GM12878 (cell line): ENCODE measurements at places on chromosomes 1 and 21. TPM values are rescaled to one million over a fixed set of nuclear protein-coding genes. Genes with fewer than 3 reads are reported as not detected.

The ZBTB40 gene
- 14.0 and 14.4 TPM in 2 replicates for total RNA-seq

The S100A14 gene
- total RNA-seq: 0.53 and 0.54 TPM in 2 replicates

The GUCA2A gene
- not detected in 2 replicates for total RNA-seq

The CFHR1 gene
- not detected in 2 replicates for total RNA-seq

The OLIG2 gene
- not detected in 2 replicates for total RNA-seq

The LRRC38 gene
- not detected in 2 replicates for total RNA-seq

The HES3 gene
- not detected in 2 replicates for total RNA-seq

The KCNK1 gene
- total RNA-seq: 17.0 and 18.6 TPM in 2 replicates

The RHOU gene
- 0.08 TPM in 1 of 2 replicates, not detected in the other for total RNA-seq

The CYP4Z1 gene
- not detected in 2 replicates for total RNA-seq

DNA sequence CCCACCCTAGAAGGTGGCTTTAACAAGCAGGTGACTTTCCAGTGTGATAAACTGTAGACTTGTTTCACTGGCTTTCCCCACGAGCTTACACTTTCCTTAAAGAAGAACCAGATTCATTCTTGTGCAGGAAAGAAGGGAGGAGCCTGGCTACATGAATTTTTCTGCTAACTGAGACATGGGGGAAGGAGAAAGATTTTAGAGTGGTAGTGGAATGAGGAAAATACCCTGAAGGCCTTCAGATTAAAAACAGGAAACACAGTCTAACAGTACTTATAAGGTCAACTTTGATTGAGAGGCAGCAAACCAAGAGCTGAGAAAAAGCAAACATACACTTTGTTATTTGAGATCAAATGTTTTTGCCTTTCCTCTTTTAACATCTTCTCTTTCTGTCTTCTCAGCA lies 640.9 kb upstream of the PLXNA2 start:
- no peaks in the 10 kb centered on the region for H3K36me3 ChIP-seq
- no peaks in the 10 kb centered on the region for H3K27me3 ChIP-seq
- H3K4me1 ChIP-seq: no peaks in the 10 kb centered on the region
- no peak overlapping the region for H3K27ac ChIP-seq
- no peak for DNase-seq

- no peaks in the 10 kb centered on the region for H3K36me3 ChIP-seq
- H3K27ac ChIP-seq: no peak overlapping the region
- H3K4me1 ChIP-seq: no peaks in the 10 kb centered on the region
- DNase-seq: no peak
Observed at GRCh38 chr1:53705446-53706096, 33.4 kb downstream of the GLIS1 start.

DNA sequence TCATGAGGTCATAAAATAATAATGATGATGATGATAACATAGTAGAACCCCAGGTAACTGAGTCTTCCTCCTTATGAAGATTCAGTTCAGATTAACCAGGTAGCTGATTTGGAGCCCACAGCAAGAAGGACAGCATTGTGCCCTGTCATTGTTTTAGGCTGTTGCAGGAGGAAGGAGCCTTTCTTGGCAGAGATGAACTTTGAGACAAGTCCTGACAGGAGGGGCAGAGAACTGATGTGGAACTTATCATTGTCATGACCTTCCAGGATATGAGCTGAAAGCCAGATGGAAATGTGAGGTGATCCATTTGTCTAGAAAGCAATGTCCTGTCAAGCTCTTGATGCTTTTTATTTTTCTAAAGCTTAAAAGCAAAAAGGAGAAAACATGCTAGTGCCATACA lies 132.6 kb upstream of the COA6 start:
- no peak for DNase-seq
- H3K27me3 ChIP-seq: no peaks in the 10 kb centered on the region
- H3K27ac ChIP-seq: no peak overlapping the region
- no peak overlapping the region for H3K4me3 ChIP-seq
- no peaks in the 10 kb centered on the region for H3K36me3 ChIP-seq

- no peak overlapping the region for H3K27ac ChIP-seq
- no peaks in the 10 kb centered on the region for H3K27me3 ChIP-seq
- H3K4me3 ChIP-seq: no peak overlapping the region
- H3K36me3 ChIP-seq: peaks cover 1% of the 10 kb centered on the region
Observed at GRCh38 chr1:26537951-26538352, 8.4 kb downstream of the RPS6KA1 start.

- H3K4me1 ChIP-seq: peaks cover 11% of the 10 kb centered on the region
- peaks cover 4% of the 10 kb centered on the region; the same call in 1 of the 2 replicates for H3K27me3 ChIP-seq
- H3K36me3 ChIP-seq: no peaks in the 10 kb centered on the region
- no peak overlapping the region for H3K27ac ChIP-seq
Observed at GRCh38 chr1:36124404-36125128, 456 bp downstream of the COL8A2 start.

- no peaks in the 10 kb centered on the region for H3K4me1 ChIP-seq
- H3K27ac ChIP-seq: no peak overlapping the region
- H3K4me3 ChIP-seq: no peak overlapping the region
Observed at GRCh38 chr1:31723828-31724359, 20.1 kb upstream of the COL16A1 start.

- H3K4me1 ChIP-seq: no peaks in the 10 kb centered on the region
- no peaks in the 10 kb centered on the region for H3K27me3 ChIP-seq
- no peak overlapping the region for H3K4me3 ChIP-seq
Observed at GRCh38 chr1:117780687-117781475, 148.5 kb downstream of the GDAP2 start.

- no peaks in the 10 kb centered on the region for H3K4me1 ChIP-seq
- no peak overlapping the region for H3K4me3 ChIP-seq
- no peak overlapping the region for H3K27ac ChIP-seq
- H3K36me3 ChIP-seq: no peaks in the 10 kb centered on the region
Observed at GRCh38 chr1:21469581-21469980, 29.6 kb downstream of the NBPF3 start.

DNA sequence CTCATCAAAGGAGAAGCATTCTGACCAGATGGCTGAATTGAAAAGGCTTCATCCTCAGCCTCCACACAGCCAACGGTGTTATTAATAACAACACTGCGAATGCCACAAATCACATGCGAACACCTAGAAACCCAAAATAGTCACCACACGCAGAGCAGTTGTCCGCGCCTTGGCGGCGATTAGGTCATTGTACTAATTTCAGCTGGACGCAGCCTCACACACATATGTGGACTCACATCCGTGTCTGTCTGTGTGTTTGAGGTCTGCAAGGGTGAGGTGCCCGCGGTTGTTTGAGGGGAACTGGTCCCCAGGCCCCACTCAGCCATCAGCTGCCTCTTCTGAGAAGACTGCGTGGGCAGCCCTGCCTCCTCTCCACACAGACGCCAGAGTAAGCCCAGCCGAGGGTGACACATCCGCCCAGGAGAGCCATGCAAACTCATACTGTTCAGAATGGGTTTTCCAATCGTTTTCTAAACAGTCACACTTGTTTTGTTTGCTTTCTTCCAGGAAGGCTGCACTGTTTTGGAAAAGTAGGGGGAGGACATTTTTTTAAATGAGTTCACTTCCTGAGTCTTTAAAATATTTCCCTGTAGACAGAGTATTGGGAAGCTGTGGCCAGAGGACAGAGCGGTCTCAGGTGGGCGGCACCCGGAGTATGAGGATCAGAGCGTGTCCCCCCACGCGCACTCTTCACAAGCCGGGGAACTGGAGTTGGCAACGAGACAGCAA lies 53.4 kb downstream of the TOMM20 start:
- DNase-seq: peak; percentile 98
- peaks cover 69% of the 10 kb centered on the region for H3K4me1 ChIP-seq
- H3K27ac ChIP-seq: peak overlapping the region; percentile 99
- no peaks in the 10 kb centered on the region for H3K27me3 ChIP-seq

- H3K36me3 ChIP-seq: no peaks in the 10 kb centered on the region
- no peak overlapping the region for H3K27ac ChIP-seq
- peaks cover 26% of the 10 kb centered on the region for H3K4me1 ChIP-seq
- no peak for DNase-seq
- H3K4me3 ChIP-seq: no peak overlapping the region
- no peaks in the 10 kb centered on the region; the same call in 1 of the 2 replicates for H3K27me3 ChIP-seq
Observed at GRCh38 chr1:209653915-209654351, 1.7 kb upstream of the LAMB3 start.

DNA sequence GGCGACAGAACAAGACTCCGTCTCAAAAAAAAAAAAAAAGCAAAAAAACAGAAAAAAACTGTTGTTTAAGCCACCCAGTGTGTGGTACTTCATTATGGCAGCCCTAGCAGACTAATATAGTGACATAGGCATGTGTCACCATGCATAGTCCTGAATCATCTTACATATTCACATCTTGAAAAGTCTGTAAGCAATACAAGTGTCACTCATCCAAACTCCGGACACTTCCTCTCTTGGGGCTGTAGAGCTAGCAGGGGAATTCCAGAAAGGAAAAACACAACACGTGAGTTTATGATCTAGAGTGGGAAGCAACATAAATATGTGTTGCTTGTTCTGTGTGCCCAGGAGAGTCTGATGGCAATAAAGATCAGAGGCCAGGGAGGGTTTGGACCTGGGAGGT lies 81.6 kb upstream of the KCNE2 start:
- H3K4me3 ChIP-seq: no peak overlapping the region
- H3K36me3 ChIP-seq: no peaks in the 10 kb centered on the region
- no peaks in the 10 kb centered on the region; the same call in 1 of the 2 replicates for H3K27me3 ChIP-seq
- H3K4me1 ChIP-seq: no peaks in the 10 kb centered on the region
- H3K27ac ChIP-seq: no peak overlapping the region

DNA sequence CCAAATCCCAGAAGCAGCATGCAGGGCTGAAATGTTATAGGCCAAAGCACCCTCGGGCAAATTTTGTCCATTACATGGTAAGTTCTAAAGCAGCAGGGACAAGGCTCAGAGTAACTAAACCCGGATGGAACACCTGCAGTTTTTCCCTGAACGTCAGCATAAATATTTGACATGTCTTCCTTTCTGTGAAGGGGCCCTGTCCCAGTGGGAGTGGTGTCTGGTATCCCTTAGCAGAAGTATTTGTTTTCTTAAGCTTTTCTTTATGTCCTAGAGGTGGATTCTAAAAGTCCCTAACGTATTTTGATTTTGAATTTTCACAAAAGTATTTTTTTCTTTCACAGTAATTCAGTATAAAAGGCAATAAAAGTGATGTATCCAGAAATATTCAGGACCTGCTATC lies 223.9 kb downstream of the ST6GALNAC3 start:
- no peak overlapping the region for H3K27ac ChIP-seq
- H3K36me3 ChIP-seq: no peaks in the 10 kb centered on the region
- no peak overlapping the region for H3K4me3 ChIP-seq
- DNase-seq: no peak
- H3K27me3 ChIP-seq: no peaks in the 10 kb centered on the region

- DNase-seq: no peak
- H3K4me3 ChIP-seq: no peak overlapping the region
- H3K36me3 ChIP-seq: no peaks in the 10 kb centered on the region
Observed at GRCh38 chr1:50531027-50531426, 107.8 kb upstream of the DMRTA2 start.

GRCh38 chr1:151145304-151146071 lies 943 bp downstream of the SEMA6C start:
- H3K4me3 ChIP-seq: 0 out of 2 replicates have a peak overlapping the region, but pooled peaks have one; percentile 83
- no peak overlapping the region for H3K27ac ChIP-seq
- no peak for DNase-seq
- H3K4me1 ChIP-seq: no peaks in the 10 kb centered on the region; the same call in 1 of the 2 replicates
- H3K36me3 ChIP-seq: no peaks in the 10 kb centered on the region
- H3K27me3 ChIP-seq: no peaks in the 10 kb centered on the region; the same call in none of the 2 replicates

GRCh38 chr1:58586271-58586670 lies 9.2 kb upstream of the TACSTD2 start:
- H3K4me1 ChIP-seq: peaks cover 21% of the 10 kb centered on the region
- no peak overlapping the region for H3K4me3 ChIP-seq
- H3K36me3 ChIP-seq: no peaks in the 10 kb centered on the region
- no peak overlapping the region for H3K27ac ChIP-seq

- H3K27me3 ChIP-seq: peaks cover 4% of the 10 kb centered on the region
- H3K27ac ChIP-seq: no peak within 1 kb of the TSS
- H3K4me1 ChIP-seq: no peaks in the 10 kb centered on the region
- DNase-seq: no peak
Observed at GRCh38 chr1:231161667-231162296, at the start of gene TRIM67. TRIM67 (plus strand) TSS chr1:231162058; CDS start chr1:231162970, 912 bp downstream.

GRCh38 chr1:206872139-206872538 lies 6.7 kb downstream of the IL20 start:
- no peaks in the 10 kb centered on the region for H3K4me1 ChIP-seq
- DNase-seq: no peak
- no peaks in the 10 kb centered on the region for H3K27me3 ChIP-seq
- H3K4me3 ChIP-seq: no peak overlapping the region
- H3K27ac ChIP-seq: no peak overlapping the region

DNA sequence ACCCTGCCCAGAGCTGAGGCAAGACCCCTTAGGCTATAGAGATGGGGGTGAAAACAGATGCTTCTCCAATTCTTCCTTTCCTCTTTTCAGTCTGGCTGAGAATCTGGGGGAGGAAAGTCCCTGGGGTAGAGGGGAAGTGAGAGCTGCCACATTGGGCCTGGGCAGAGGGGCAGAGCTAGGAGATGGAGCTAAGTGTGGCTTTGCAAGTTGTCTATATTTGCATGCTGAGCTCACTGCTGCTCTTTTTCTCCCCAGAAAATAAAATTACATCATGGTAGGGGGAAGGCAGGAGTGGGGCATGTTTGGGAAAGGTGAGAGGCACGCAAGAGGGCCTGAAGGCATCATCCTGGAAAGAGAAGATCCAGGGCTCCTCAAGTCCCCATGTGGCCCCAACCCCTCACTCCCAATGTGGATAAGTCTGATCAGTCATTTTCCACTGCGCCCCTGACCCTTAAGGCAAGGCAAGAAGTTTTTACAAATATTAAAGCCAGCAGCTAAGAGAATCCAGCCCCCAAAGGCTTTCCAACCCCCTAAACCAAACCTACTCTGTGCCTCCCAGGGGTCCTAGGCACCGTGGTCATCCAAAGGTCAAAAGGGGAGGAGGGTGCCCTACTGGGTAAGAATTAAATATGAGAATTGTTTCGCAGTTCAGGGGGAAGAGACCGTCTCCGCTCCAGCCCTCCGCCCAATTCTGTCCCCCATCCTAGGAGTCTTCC lies 500 bp upstream of the PEA15 start:
- DNase-seq: peak; percentile 81
- peaks cover 2% of the 10 kb centered on the region; the same call in 1 of the 2 replicates for H3K36me3 ChIP-seq
- peak overlapping the region; percentile 96 for H3K27ac ChIP-seq
- no peaks in the 10 kb centered on the region for H3K27me3 ChIP-seq
- peak overlapping the region; percentile 49 for H3K4me3 ChIP-seq
- H3K4me1 ChIP-seq: peaks cover 26% of the 10 kb centered on the region

DNA sequence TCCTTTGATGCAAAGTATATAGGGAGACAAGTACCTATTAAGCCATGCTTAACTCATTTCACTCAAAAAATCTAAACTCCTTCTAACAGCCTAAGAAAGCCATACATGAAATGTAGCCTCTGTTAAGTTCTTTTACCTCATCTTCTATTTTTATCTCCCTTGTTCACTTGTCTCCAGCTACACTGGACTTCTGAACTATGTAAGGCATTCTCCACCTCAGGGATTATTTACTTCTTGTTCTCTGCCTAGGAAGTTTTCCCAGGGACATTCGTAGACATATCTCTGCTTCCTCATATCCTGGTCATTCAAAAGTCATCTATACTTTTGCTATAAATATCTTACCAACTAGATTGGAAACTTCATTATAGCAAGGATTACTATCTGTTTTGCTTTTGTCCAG lies 96.9 kb downstream of the COP1 start:
- H3K27me3 ChIP-seq: no peaks in the 10 kb centered on the region
- H3K27ac ChIP-seq: no peak overlapping the region
- H3K4me3 ChIP-seq: no peak overlapping the region
- no peaks in the 10 kb centered on the region for H3K36me3 ChIP-seq
